CD8-positive, alpha-beta T cell (primary cell): ENCODE measurements at places on chromosomes 3 and 15. TPM values are rescaled to one million over a fixed set of nuclear protein-coding genes. Genes with fewer than 3 reads are reported as not detected.

The CKMT1B gene
- not detected for total RNA-seq

DNA sequence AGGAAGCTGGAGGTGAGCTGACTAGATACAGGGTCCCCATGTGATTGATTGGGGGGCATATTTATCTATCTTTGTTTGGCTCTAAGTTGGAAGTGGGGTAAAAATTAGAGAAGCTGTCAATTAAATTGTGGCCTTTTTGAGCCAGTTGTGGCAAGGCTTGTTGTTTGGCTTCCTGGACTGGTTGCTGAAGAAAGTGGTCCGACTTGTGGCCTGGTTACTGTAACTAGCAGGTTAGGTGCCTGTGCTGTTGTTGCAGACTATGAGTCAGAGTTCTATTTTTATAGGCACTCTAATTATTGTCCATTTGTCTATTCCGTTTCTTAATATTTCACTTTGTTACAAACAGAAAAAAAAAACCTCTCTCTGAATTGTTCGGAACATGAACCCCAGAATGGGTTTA, 129.1 kb upstream of the CNTN6 start:
- DNase-seq: no peak

DNA sequence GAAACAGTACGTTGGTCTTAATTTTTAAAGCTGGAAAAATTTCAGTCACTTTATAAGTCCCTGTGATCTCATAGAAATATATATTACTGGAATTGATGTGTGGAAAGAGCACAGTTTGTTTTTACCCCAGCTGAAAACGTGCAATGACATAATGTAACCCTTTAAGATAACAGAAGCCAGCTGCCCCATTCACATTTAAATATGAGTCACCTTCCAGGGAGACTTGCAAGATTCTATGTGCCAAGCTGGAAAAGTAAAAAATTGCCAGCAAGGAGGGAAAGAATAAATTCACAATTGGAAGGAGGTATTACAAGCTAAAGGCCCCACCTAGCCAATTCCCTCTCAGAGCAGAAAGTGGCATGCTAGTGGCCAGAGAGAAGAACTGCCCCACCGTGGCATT, 50.2 kb downstream of the SAMMSON start:
- DNase-seq: no peak

GRCh38 chr15:67064607-67065530, 533 bp upstream of the SMAD3 start:
- no peak for DNase-seq

- DNase-seq: no peak
Observed at GRCh38 chr3:16401273-16401672, 112.2 kb downstream of the RFTN1 start.

DNA sequence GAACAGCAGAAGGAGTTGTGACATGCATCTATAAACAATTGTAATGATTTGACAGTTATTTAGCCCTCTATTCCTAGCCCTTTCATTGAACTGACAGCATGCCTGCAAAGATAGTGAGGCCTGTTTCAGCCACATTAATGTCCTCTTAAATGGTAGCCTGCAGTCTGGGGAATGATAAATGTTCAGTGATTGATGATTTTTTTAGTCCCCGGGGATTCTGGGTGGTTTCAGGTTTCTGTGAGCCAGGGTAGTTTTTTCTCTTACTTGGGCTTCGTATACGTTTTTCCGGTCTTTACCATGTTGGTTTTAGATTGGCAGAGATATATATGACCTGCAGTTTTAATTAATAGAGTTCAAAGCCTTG, 172.0 kb downstream of the TCF12 start:
- DNase-seq: no peak

DNA sequence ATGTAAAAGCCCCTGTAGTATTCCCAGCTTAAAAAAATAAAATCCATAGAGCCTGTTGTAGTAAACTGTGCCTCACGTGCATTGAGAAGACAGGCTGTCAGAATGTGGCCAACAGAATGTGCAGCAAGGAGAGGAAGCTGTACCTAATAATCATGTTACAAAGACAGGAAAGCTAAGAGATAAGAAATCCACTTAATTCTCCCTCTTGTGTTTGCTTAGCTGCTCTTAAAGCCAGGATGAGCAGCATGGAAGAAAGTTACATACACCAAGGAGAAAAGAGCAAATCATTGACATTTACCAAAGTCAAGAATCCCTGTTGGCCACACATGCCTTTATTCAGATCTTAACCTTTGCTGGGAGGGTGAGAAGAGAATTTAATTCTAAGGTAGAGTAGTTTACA, 85.9 kb downstream of the TNIK start:
- no peak for DNase-seq

- DNase-seq: no peak
Observed at GRCh38 chr3:61561374-61562041, at the start of gene PTPRG. TSS of gene PTPRG (plus strand) at chr3:61561571. CDS start at chr3:61562288, 717 bp downstream.

DNA sequence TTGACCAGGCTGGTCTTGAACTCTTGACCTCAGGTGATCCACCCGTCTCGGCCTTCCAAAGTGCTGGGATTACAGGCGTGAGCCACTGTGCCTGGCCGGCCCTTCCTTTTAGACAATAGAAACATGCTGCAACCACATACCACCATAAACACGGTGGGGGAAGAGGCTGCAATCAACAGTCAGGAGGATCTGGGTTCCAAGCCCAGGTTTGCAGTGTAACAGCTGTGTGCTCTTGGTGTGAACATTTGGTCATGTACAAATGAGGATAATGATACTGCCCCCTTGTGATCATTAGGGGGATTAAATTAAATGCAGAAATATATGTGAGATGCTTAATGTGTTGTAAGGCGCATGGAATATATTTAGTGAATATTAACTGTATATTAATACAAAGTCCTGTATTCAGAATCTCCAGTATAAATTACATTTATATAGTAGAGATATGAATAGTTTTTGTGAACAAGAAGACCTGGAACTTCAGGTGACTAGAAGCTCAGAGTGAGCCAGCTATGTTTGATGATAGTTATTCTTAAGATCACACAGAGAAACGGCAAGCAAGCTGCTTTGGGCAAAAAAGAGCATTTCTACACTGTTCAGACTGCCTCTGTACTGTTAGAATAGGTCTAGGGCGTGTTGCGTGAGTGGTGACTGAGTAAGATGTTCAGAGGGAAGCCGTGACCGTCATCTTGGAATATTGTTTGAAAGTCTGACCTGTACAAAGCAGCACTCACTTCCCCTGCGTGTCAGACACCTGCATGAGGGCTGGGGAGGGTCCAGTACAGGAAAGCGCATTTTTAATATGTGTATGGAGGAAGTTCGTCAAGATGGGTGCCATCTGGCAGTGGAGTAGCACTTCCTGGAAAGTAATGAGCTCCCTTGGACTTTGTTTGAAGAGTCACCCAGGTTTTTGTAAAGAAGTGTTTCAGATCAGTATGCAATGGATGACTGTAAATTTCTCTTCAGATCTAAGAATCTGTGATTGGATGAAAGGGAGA, 125.8 kb downstream of the PGPEP1L start:
- DNase-seq: no peak

DNA sequence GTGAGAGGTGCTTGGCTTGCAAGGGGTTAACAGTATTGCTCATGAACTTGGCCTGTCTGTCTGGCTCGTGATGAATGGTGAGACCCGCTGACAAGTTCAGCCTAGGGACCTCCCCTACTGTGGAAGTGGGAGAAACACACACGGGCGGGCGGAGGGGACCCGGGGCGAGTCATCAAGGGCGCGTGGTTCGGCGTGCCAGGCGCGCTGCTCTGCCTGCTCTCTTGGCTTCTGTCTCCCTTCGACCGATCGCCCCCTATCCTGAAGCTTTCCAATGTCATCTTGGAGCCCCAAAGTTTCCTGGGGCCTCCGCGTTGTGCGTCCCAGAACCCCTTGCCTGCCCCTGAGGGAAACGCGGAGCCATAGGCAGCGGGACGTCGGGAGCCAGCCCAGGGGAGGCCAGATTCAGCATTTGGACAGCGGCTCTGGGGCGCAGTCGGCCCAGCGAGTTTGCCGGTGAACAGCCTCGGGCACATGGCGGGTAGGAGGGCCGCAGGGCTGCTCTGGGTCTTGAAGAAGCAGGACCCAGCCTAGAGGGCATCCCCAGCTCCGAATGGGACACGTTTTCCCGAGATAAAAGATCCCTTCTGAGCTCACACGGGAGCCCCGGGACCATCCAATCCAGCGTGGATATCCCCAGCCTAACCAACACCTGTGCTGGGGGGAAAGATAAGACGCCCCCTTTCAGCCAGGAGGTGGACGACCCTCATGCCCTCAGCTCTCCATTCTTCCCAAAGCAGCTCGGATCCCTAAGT, 27.0 kb upstream of the POLG start:
- DNase-seq: peak; percentile 64

The HTR3E gene
- not detected for total RNA-seq

DNA sequence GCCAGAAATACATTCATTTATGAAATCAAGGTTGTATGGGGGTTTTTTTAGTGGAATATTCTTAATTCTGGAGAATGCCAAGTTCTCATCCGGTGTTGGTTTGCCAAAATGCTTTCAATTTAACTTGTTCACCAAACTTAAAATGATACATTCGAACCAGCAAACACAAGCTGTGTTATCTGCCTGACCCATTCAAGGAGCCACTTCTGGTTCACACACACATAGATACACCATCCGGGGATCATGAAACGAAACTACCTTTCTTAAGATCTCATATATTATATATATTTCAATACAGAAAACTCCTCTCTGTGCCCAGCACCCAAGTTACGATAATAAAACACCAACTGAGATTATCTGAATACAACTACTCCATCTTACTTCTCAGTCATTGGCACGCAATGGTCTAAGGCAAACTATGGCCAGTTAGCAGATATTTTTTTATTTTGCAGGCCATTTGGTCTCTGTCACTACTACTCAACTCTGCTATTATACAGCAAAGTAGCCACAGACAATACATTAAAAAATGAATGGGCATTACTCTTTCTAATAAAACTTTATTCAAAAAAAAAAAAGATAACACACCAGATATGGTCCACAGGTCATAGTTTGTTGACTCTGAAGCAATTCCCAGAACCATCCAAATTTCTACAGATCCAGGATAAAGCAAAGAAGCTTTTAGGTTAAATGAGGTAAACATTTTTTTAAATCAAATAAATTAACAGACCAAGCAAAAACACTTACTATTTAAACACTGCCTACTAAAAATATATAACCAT, 89.6 kb downstream of the TBL1XR1 start:
- DNase-seq: no peak

The DNAH12 gene
- total RNA-seq: 0.27 TPM

DNA sequence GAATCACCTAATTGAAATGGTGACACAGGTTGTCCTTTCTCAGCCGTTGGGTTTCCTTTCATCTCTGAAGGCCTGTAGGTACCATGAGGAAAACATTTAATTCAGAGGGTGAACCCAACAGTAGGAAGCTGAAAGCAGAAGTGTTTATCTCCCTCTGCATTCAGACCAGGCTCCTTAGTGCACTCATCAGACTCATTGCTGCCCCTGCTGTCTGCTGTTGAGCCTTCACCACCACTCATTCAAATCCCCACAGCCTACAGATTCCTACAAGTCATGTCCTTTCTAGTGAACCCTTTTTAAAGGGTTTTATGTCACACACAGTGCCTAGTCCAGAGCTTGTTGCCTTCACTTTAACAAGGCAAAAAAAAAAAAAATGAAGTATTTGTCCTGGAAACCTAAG, 13.4 kb downstream of the WDR48 start:
- DNase-seq: no peak

The CACNA2D3 gene
- total RNA-seq: not detected

The DHFR2 gene
- 0.65 TPM for total RNA-seq

DNA sequence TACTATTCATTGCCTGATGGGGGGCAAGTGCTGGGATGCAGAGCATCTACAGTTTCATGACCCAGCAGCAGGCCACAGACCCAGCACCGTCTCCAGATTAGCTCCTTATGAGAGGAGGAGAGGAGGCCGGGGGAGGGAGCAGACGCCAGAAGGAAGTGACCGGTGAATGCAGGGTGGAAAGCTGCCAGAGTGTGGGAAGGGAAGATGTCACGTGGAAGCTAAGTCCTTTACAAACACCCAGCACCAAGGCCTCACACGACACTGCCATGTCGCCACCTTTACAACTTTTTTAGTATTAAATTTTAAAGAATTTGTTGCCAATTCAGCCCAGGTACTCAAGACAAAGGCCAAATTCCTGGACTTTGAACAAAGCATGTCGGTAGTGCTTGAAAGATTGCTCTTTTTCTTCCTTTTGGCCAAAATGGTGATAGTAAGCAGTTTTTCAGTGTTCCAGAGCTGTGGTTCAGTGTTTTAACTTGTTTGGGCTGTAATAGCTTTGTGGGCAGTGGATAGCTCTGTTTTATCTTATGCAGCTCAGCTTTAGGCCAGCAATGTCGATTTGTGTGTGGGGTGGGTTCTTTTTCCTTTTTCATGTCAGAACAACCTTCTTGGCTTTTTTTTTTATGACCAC, 58.2 kb downstream of the ZBTB38 start:
- DNase-seq: no peak

DNA sequence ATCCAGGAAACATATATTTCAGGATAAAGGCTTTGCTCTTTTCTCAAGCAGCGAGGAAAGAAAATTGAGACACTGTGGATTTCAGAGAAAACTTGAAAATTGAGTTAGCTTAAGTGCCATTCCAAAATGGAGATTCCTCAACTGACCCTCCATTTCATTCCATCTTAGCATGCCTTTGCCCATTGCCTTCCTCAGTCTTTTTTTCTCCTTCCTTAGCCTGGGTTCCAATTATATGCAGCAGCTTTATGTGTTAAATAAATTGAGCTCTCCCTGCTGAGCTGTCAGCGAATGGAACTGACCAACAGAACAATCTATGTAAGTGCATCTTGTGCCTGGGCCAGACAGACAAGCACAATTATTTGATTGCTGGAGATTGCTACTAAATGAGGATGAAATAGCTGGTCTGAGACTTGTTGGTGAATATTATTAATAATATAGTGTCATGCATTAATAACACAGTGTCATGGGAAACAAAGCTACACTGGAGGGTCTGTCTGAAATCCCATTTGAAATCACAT, 6.9 kb upstream of the DNAJC19 start:
- DNase-seq: no peak

- DNase-seq: no peak
Observed at GRCh38 chr3:25426408-25426807, 1.7 kb upstream of the RARB start.

The KBTBD13 gene
- not detected for total RNA-seq

GRCh38 chr15:50365971-50366370, 11.0 kb upstream of the GABPB1 start:
- no peak for DNase-seq

- no peak for DNase-seq
Observed at GRCh38 chr3:81300324-81300927, 461.0 kb downstream of the GBE1 start.

- no peak for DNase-seq
Observed at GRCh38 chr3:42120866-42121265, 29.7 kb downstream of the TRAK1 start.

GRCh38 chr15:66740802-66741201, 38.8 kb downstream of the SMAD6 start:
- no peak for DNase-seq

The DPPA2 gene
- total RNA-seq: not detected

DNA sequence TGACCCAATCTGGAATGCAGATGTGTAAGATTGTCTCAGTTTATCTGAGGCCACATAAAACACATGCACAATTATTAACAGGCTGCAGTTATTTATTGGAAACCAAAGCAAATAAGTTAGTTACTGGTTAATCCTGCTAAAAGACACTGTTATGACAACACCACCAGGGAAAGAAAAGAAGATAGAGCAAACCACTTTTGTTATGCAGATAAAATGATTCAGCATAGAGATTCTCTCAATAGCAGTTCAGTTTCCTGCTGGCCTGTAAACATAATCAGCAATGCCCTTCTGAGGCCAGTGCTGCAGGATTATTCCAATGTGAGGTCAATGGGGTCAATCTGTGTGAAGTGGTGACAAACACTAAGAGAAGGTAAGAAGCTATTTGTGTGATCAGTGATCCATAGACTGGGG, 244.4 kb downstream of the ZBTB20 start:
- no peak for DNase-seq
